Fibroblast of skin of back (primary cell): ENCODE measurements at places on chromosomes 12 and 14.

DNA sequence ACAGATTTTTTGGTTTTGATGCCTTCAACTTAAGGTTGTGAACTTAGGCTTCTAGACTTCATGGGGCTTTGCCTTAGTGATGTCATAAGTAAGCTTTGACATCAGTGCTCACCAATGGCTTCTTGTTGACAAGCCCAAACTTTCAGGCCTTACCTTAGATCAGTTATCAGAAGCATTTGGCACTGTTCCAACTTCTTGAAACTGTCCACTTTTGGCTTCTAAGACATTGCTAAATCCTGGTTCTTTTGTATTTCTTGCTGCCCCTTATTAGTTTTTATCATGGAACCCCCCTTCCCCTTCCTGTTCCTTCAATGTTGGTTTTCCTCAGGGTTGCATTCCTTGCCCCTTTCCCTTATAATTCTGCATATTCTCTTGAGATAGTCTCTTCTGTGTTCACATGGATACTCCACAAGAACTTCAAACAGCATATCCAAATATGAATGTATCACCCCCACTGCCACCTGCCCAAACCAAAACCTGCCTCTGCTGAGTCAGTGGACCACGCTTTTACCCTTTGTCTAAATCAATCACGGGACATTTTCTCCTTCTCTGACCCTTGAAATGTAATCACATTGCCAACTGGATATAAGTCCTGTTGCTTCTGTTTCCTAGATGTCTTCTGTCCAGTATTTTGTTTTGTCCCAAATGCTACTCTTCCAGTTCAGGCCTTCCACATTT, 7.9 kb downstream of the PFKM start:
- DNase-seq: no peak

- peak; percentile 41 for DNase-seq
These were observed 6.5 kb downstream of the C12orf43 start for GRCh38 chr12:121009741-121010140.

- DNase-seq: peak; percentile 78
These were observed 49.2 kb downstream of the TESPA1 start for GRCh38 chr12:54935235-54935951.

DNA sequence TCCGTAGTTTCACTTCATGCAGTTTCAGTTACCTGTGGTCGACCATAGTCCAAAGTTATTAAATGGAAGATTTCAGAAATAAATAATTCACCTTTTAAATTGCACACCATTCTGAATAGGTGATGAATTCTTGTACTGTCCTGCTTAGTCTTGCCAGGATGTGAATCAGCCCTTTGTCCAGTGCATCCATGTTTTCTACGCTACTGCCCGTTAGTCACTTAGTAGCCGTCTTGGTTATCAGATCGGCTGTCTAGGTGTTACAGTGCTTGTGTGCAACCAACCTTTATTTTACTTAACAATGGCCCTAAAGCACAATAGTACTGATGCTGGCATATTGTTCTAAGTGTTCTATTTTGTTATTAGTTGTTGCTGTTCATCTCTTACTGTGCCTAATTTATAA, 146.7 kb downstream of the ACSS3 start:
- no peak for DNase-seq

DNA sequence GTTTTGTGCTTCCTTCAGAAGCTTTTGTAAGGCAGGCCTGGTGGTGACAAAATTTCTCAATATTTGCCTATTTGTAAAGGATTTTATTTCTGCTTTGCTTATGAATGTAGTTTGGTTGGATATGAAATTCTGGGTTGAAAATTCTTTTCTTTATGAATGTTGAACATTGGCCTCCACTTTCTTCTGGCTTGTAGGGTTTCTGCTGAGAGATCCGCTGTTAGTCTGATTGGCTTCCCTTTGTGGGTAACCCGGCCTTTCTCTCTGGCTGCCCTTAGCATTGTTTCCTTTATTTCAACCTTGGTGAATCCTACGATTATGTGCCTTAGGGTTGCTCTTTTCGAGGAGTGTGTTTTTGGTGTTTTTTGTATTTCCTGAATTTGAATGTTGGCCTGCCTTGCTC, 58.2 kb downstream of the NUBPL start:
- DNase-seq: no peak

- no peak for DNase-seq
These were observed 53.0 kb upstream of the CORO1C start for GRCh38 chr12:108784270-108784669.

DNA sequence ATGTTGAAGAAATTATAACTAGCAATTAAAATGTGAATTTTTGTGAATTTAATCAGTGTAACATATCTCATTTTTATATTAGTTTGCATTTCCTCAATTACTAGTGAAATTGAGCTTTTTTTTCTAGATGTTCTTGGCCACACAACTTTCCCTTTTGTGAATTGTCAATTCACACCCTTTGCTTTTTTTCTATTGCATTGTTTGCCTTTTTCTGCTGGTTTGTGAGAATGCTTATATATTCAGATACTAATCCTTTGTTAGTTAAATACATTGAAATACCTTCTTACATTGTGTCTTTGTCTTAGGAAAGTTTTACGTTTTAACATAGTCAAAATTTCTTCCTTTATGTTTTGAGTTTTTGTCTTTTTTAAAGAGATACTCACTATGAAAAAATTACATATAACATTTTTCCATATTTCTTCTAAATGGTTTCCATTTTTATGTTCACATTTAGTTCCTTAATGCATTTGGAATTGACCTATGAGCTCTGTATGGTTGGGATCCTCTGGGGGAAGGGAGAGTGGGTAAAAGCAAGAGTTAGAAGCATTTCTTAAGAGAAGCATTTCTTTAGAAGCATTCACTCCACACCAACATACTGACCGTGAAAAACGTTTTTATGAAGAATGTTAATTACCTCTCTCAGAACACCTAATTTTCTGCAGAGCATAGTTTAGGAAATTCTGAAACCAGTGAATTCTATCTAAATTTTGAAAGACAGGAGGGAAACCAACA, 126.0 kb downstream of the CAPZA3 start:
- DNase-seq: no peak

- peak; percentile 46 for DNase-seq
These were observed 883 bp upstream of the CDCA4 start for GRCh38 chr14:105021656-105022275.

DNA sequence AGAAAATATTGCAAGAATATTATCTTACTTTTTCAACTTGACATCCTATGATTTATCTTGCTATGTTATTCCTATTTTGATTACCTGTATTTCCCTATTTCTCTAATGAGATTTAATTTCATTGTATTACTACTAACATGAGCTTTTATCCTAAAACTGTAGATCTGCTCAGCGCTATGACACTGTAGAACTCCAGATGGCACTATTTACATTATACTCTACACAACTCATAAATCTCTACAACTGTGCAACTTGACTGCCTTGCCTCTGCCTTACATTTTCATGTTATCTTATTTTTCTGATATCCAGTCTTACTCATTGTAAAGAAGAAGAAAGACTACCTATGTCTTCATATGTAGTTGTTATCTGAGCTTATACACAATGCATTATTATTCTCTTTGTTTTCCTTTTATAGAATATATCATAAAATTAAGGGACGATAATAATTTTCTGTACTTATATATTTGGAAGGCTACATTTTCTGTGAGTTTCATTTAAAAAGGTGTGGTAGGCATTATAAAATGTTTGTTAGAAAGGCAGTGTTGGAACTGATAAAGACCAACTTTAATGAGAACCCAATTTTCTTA, 24.1 kb downstream of the NUP37 start:
- peak; percentile 28 for DNase-seq

DNA sequence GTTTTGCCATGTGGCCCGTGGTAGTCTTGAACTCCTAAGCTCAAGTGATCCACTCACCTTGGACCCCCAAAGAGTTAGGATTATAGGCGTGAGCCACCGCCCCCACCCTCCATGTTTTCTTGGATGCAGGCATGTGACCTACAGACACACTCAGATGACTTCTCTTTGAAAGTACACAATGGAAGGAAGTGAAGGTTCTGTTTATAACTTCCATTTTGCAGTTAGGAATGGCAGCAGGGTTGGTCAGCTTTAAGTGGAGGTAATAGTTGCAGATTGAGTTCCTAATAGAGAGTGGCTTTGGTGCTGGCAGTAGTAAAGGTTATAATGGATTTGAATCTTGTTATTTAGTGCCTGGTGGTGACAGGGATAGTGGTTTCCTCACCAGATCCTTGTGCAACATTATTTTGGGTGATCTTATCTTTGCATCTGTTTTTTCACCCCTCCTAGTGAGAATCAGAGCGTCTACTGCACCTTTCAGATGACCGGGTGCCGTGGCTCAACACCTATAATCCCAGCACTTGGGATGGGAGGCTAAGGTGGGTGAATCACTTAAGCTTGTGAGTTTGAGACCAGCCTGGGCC, 15.3 kb downstream of the LARP4 start:
- DNase-seq: no peak

GRCh38 chr14:41350476-41350875, 256.2 kb upstream of the LRFN5 start:
- DNase-seq: no peak

DNA sequence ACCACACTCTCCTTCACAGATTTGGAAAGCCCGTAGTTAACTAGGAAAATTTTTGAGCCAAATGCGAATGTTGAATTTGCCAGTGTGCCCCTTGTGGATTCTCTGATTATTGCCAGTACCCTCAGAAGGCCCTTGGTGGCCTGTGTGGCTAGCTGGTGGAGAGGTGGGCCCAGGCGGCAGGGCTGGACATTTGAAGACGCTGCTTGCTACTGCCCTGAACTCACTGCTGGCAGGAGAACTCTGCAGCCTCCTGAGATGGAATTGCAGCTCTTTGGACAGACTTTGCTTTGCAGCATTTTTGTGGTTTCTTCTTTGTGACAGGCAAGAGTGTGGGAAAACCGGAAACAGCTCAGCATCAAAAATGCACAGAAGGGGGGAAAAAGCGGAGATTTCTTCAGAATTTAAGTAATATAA, 97.6 kb downstream of the TGFB3 start:
- DNase-seq: peak; percentile 95
